ENCODE measurements at places on chromosomes 6 and 20.

DNA sequence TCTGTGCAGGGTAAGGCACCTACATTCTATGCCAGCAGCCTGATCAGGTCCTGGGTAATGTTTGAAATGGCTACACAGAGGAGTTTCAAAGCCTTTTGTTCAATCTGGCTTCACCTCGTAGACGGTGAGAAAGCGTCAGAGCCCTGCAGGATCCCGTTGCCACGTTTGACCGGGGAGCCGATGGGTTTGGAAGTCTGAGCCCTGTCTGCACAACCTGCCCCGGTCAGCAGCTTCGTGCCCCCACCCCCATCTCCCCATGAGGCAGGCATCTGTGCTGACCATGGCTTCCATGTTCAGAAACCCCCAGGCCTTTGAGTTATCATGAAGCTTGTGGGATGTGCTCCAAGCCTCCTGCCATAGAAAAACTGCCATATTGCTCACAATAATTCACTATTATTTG, 63.9 kb downstream of the PTPN1 start:
- no peak for DNase-seq

GRCh38 chr6:45327956-45328522, at the start of gene RUNX2:
Gene RUNX2, plus strand, starts transcription at chr6:45328330. Its CDS starts 397 bp downstream, at chr6:45328727.
- no peak for DNase-seq

DNA sequence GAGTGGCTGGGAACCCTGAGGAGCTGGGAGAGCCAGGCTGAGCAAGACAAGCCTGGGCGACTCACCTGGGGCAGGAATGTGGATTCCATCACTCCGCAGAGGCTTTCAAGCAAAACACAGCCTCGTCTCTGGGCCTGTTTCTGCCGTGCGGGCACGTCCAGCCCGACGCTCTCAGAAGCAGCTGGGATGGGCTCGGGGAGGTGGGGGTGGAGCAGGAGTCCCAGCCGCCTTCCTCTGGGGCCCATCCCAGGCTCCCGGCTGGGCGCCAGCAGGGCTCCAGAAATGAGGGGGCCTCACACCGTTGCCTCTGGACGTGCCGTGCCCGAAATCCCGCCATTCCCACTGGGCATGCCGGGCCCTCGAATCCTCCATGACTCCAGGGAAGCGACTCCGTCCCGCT, 8.7 kb upstream of the RPS21 start:
- DNase-seq, result no peak

GRCh38 chr6:37171970-37172812, 2.2 kb downstream of the PIM1 start:
- DNase-seq, result peak; percentile 85

DNA sequence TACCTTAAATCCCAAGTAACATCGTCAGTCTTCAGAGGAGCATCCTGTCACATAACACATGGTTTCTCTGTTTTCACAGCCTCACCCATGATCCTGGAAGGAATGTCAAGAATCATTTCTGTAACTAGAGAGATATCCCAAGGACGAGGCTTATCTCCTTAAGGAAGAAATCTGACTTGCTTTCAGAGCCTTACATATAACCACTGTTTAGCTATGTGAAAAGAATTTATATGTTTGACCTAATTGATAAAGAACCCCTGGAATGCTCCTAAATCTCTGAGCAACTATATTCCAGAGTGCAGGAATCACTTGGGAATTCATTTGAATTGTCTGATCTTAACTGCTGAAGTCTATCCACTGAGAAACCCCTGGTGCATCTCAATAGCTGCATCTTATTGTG, 243.1 kb downstream of the ALDH8A1 start:
- DNase-seq, result no peak

DNA sequence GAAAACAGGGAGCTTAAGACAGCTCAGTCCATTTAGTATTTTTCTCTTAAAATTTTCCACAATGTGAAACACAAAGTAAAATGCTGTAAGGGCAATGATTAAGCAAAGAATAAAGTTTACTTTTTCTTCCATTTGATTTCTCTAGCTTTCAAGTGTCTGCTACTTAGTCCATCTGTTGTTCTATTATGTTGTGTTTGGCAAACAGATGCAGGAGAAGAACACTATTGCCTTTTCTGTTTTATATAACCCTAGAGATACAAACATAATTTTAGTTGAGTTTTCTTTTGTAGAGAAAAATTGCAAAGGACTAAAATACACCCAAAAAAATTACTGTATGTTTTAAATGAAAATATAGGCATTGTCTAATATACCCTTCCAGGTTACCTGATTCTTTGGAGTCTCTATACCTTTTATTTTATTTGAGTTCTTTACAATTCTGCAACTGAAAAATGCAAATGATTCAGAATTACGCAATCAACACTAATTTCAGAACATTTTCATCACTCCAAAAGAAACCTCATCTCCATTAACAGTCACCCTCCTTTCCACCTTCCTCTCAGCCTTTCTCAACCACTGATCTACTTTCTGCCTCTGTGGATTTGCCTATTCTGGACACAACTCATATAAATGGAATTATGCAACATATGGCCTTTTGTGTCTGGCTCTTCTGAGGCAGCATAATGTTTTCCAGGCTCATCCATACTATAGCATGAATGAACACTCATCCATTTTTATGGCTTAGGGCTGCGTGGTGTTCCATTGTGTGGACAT, 96.9 kb downstream of the MKKS start:
- DNase-seq, result no peak

DNA sequence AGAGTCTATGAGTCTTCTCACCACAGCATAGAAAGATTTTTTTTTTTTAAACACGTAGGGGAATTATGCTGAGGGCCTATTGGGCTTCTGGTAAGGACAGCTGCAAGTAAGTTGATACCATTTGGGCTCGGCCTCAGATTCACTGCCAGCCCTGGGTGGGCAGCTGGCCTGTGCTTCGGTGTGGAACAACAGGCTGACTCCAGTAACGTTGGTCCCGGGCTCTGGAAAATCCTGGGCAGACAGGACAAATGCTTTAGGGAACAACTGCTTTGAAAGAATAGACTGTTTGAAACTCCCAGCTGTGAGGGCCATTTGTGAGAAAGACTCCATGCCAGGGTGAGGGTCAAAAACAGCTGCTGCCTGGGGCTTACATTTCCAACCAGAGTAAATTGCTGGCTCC, 366.5 kb downstream of the QKI start:
- DNase-seq, result no peak

DNA sequence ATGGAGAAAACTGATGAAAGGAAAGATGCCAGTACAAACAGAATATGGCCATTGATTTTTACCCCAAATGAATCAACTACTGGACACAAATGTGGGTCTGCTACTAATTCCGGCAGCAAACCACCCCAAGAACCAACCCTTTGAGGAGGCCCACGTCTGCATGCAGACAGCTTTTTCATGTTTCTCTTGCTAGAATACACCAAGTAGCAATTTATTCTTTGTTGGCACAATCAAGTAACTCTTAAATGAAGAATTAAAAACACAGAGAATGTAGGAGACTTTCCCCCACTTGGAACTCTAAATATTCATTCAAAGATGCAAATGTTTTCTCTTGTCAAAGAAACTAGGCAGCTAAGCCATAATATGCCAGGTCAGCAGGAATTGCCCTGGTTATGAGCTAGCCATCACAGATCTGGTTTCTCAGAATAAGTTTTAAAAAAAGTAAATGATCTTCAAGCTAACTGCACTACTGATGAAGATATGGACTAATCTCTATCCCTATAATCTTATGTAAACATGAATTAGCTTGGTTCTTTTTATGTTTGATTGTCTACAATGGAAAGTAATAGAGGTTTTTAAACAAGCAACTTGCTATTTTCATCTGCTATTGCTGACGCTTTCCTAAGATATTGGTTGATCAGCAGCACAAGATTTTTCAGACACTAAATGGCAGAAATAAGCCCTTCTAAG, 163.1 kb upstream of the THEMIS start:
- DNase-seq, result no peak

- DNase-seq, result no peak
Observed at GRCh38 chr6:22448291-22448711, 121.1 kb upstream of the HDGFL1 start.

DNA sequence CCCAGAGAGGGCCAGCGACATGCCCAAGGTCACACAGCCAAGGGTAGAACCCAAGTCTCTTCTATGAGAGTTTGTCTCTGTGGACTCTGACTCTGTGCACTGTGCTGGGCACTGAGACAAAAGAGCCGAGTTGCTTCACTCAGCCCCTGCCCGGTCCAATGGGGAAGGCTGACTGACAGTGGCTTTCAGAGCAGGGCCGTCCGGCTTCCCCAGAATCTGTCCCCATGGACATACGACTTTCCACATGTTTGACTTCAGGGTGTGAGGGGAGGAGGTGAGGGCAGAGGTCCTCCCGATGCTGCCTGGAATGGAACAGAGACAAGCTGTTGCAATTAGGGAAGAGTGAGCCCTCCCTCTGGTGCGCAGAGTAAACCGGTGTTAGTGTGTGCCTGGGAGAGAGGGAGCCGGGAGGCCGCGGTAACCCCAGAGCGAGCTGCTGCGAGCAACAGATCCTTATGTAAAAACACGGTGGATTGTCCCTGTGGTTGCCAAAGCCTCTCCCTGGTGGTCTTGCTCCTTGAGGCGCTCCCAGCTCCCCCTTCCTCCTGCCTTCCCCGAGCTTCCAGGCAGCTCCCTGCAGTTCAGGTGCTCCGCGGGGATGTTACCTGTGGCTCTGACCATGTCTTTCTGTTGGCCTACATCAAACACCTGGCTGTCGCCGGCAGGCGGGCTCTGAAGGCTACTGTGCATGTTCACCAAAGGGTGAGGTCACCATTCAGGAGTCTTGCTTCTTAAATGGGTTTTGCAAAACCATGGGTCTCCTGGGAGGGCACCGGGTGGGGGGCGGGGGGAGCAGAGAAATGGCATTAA, 672 bp downstream of the SIRPA start:
- no peak for DNase-seq
